ENCODE measurements at places on chromosomes 1 and 21.

- DNase-seq = no peak
Measured at GRCh38 chr1:29812408-29813135, 576.2 kb downstream of the PTPRU start.

DNA sequence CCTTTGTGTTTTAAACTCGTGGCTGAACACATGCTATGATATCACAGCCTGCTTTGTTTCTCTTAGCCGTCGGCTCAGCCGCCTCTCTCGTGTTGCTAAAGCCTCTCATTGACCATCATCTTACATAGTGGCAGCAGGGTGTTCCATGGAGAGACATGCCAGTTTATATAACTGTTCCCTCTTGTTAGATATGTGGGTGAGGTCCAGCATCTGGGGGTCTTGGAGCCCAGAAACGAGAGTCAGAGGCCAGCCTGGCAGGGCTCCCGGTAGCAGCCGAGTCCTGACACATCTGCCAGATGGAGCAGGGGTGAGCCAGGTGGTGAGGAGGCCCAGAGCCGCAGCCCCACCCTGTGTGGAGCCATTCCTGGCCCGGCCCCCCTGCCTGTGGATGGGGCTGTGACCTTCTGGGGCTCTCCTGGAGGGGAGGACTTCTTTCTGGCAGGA is 11.9 kb downstream of the PODN start:
- no peak for DNase-seq

DNA sequence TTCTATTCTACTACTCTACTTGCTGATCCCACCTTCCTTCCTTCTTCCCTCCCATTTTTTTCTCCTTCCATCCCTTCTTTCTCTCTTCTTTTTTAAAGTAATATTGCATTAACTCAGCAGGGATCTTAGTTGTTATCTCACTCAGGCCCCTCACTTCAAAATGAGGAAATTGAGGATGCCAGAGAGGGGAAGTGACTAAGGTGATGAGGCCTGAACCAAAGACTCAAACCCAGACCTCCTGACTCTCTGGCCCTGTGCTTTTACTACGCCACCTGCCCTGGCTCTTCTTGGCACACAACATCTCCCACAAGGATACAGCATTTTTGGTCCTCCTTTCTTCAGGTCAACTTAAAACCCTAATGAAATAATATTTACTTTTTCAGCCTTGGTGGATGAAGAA is 151.7 kb upstream of the ZNF648 start:
- no peak for DNase-seq

DNA sequence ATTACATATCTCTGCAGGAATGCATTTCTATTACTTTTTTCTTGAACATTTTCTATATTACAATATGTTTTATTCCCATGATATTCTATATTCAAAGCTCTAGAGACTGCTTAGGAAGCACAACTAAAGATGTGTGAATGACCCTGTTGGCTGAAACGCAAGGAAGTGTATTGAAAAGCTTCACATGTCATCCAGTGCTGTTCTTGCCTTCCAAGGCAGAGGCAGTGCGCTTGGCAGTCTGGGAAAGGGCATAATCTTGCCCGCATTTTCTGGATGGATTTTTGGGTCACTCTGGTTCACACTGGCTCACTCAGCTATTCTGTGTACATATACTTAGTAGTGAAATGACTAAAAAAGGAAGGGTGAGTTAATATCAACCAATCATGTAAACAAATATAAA is 262.4 kb downstream of the PTPRC start:
- DNase-seq = no peak

DNA sequence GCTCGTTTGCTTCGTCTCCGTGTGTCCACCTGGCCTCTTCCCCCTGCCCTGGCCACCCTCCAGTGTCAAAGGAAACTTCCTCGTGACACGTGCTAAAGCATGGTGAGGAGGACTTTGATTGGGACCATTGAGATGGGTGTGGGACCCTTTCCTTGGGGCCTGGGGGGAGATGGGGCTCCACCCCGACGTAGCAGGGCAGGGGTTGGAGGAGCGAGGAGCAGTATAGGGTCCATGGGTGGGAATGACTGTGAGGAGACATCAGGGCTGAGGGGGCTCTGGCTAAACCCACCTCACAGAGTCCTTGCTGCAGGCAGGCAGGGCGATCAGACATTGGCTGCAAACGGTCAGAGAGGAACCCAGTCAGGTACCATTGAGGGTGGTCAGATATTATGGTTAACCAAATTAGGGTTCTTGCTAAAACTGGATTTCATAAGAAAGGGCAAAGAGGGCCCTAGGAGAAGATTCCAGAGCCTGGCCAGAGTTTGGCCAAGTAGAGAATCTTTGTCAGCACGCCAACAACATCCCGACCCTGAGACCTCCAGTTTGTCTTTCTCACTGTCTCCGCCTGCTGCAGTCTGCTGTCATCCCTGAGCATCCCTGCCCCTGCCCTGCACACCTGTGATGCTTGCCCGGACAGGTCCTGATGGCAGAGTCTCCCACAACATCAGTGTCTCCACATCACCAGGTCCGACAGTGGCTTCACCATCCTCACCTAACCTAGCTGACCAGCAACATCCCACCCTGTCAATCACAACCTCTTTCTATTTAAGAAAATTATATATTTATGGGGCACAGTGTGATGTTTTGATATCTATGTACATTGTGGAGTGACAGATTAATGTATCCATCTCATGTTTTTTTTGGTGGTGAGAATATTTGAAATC is 8.0 kb downstream of the RNF187 start:
- DNase-seq = no peak

- DNase-seq = no peak
Measured at GRCh38 chr1:233723387-233723786, 109.5 kb downstream of the KCNK1 start.

All from iris pigment epithelial cell (primary cell).